ENCODE measurements at places on chromosomes 5 and 9.
A peak's percentile ranks its signal among the peaks of the same experiment; 100 is the strongest.

- DNase-seq, result no peak
These were observed 208.8 kb upstream of the TAS2R1 start for GRCh38 chr5:9838916-9839315.

GRCh38 chr9:1184146-1184545, 134.0 kb downstream of the DMRT2 start:
- no peak for DNase-seq

- DNase-seq, result no peak
These were observed 37.7 kb downstream of the SMIM23 start for GRCh38 chr5:171823269-171823668.

GRCh38 chr5:108727236-108727650, 20.5 kb upstream of the FER start:
- no peak for DNase-seq

DNA sequence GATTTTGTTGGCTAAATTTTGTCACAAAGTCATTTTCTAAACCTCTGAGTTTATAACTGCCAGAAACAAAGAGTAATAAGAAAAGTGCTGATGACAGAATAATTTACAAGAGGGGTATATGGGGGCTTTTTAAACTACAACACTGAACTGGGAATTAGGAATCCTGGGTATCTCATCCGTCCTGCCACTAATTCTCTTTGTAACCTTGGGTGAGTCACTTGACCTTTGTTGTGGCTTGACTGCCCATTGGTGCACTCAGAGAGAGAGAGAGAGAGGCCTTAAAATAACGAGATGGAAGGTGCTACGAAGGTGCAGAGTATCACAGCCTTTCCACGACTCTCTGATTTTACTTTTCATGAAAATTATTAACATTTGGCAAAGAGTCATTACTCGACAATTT, 130.3 kb upstream of the CNTLN start:
- DNase-seq, result no peak

DNA sequence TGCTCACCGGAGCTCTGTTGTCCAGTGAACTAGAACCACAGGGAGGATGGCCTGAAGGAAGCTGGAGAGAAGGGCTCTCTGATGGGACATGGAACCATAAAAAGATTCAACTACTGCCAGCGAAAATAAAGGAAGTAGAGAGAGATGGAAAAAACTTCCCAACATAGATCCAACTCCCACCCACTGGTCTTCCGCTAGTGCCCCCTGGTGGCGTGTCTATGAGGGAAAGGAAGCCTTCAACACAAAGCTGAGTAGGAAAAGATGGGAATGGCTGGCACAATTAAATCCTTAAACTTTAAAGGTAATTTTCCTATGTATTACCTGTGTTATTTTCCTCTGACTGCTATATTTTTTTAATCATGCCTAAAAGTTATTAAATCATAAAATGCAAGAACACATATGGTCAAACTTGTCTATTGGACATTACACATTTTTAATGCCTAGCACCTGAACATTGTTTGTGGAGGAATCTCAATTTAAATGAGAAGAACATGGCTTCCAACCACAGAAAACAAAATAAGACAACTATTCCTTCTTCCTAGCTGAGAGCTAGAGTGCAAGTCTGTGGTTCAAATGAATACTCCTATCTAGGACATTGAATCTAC, 51.5 kb downstream of the CEP120 start:
- peak; percentile 12 for DNase-seq

DNA sequence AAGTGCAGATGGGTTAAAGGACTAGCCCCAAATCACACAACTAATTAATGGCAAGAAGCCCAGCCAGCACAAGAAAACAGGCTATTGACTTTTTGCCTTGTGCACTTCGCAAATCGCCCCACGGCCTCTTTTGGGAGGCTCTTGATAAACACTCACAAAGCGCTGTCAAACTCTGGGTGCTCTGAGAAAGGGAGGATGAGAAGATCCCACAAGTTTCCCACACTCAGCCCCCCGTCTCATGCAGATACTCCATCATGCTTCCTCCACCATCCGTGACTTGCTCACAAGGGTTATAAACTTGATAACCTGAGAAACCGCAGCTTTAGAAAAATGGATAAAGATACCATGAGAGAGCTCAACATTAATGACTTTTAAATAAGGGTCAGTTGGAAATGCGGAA, 219.7 kb downstream of the EBF1 start:
- no peak for DNase-seq

GRCh38 chr9:83707518-83707767, 315 bp downstream of the UBQLN1 start:
- no peak for DNase-seq

DNA sequence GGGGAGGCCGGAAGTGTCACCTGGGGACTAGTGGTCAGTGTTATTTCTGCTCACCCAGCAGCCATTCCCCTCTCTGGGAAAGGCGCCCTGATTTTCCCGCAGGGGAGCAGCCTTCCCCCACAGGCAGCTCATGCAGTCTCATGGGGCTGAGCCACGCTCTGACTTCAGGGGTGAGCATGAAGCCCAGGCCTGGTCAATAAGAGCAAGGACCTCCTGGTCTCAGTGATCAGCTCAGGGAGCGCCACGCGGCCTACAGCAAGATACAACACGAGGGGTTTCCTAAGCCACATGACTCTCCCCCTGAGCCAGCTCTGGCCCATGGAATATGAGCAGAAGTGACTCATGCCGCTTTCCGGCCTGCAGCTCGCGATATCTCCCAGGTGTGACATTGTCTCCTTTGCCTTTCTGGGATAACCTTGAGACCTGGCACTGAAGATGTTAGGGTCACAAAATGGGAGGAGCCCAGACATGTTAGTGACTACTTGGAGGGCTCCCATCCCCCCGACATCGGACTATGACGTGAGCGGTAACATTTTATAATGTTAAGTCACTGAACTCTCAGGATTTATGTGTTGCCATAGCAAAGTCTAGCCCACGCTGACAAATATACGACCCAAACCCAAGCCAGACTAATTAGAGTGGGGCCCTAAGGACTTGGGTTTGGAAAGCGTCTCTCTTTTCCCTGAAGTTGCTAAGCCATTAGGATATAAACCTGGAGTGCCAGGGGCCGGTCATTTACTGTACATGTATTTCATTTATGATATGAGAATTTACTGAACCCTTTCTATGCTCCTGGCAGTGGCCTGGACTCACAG, 46.5 kb upstream of the GFPT2 start:
- no peak for DNase-seq

GRCh38 chr5:14748180-14748900, 83.8 kb downstream of the OTULIN start:
- DNase-seq, result no peak

GRCh38 chr9:77765781-77766259, 117.7 kb upstream of the GNA14 start:
- no peak for DNase-seq

- DNase-seq, result no peak
These were observed 14.6 kb downstream of the KIF4B start for GRCh38 chr5:155027993-155028629.

GRCh38 chr5:86115164-86115563, 502.6 kb upstream of the COX7C start:
- DNase-seq, result no peak

DNA sequence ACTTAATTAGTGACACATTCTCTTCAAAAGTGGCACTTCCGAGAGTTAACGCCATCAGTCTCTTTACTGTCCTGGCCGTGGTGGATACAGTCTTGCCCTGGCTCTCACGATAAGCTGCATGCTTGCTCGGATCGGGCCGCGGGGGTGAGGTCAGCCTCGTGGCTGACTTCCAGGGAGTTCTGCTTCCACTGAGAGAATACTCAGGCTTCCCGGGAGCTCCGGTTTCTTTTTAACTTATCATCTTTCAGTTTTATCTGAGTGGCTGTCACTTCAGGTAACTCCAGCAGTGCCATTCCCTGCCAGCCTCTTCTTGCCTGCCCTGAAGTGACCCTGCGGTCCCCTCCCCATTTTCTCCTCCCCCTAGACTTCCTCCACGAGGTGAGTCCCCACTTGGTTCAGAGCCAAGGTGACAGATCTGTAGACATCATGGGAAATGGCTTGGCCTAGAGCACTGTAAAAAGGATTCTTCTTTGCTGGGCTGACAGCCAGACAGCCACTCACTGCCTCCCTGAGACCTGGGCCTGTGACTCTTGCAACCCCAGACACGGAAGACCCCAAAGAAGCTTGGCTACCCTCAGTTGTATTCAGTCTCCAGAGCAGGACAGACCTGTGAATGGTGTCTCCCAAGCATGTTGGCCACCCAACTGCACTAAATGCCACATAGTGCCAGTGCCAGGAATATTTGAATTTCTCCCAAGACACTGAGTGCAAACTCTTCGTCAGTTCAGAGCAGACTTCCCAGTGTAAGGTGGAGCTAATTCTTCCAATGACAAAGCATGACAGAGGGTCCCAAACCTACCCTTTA, 95.1 kb downstream of the DAPK1 start:
- no peak for DNase-seq

- peak; percentile 72 for DNase-seq
These were observed 18.5 kb downstream of the JADE2 start for GRCh38 chr5:134543820-134544614.

GRCh38 chr9:79672236-79672635, 100.5 kb downstream of the TLE4 start:
- no peak for DNase-seq

GRCh38 chr5:113044776-113045465, 68.3 kb downstream of the DCP2 start:
- DNase-seq, result no peak

DNA sequence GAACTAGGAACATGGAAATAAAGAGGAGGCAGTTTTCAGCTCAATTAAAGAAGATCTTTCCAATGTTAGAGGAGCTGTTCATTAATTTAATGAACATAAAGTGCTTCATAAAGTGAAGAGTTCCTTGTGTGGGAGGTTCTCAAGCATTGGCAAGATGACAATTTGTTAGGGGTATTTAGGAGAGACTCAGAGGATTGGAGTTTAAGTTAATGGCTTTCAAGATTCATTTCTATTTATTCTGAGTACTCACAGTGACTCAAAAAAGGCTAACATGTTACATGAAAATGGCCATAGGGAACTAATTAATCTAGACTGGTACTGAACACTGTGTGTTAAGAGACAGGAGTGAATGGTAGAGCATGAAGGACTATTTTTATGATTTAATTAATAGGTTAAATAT, 55.4 kb upstream of the CDH12 start:
- DNase-seq, result no peak

DNA sequence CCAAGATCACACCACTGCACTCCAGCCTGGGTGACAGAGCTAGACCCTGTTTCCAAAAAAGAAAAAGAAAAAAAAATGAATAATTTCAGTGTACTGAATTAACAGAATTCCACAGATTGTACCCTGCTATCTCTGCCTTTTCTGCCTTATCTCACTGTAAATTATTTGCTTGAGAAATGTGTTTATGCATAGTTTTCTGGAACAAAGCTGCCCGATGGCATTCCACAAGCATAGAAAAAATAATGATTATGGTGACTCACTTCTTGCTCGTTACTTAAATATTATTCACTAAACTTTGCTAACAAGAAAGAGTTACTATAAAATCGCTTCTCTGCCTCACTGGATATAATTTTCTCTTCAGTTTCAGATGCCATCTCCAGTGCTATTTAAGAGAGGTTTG, 88.7 kb upstream of the FAM169A start:
- no peak for DNase-seq

DNA sequence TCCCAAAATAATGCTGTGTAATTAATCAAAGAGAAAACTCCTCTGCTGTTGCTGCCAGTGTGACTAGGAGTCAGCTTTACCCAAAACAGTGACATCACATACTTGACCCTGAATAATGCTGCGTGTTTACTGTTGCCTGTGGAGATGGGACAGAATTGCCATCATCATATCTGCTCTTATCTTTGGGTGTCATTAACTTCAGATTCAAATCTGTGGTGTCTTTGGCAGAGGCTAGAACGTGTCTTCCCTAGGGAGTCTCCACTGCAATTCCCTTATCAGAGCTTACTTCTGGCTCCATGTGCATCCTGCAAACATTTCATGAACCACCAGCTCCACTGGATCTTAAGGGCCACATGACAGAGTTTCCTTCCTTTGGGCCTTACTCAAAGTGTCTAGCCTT, 88.9 kb upstream of the MRPS30 start:
- DNase-seq, result no peak

DNA sequence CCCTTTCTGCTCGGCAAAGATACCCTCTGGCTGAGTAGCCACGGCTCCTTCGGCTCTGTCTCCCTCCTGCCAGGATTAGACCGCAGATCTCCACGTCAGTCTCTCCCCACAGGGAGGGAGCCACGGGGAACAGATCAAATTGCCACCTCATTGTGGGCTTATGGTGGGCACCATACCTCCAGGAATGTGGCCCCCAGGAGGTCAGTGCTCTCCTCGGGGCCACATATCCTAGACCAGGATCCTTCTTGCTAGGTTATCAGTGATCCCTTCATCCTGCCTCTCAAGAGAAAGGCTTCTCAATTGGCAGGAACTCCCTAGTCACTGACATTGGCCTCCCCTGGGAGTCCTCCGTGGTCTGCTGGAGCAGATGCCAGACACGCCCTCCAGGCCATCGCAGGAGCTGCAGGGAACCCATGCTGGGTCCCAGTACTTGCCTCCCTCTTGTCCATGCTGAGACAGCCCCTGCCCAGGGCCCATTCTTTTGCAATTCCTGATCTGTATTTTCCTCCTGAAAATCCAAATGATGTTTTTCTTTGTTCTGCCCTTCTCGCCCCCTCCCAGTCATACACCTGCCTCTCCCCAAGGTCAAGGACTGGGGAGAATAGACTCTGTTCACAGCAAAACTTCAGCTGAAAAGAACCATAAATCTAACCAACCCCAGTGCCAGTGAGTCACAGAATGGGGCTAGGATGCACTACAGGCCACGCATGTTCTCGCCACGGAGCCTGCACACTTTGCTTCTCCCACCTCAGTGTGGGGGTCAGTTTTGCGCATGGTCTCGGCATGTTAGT, 31.6 kb upstream of the ENHO start:
- DNase-seq, result no peak

DNA sequence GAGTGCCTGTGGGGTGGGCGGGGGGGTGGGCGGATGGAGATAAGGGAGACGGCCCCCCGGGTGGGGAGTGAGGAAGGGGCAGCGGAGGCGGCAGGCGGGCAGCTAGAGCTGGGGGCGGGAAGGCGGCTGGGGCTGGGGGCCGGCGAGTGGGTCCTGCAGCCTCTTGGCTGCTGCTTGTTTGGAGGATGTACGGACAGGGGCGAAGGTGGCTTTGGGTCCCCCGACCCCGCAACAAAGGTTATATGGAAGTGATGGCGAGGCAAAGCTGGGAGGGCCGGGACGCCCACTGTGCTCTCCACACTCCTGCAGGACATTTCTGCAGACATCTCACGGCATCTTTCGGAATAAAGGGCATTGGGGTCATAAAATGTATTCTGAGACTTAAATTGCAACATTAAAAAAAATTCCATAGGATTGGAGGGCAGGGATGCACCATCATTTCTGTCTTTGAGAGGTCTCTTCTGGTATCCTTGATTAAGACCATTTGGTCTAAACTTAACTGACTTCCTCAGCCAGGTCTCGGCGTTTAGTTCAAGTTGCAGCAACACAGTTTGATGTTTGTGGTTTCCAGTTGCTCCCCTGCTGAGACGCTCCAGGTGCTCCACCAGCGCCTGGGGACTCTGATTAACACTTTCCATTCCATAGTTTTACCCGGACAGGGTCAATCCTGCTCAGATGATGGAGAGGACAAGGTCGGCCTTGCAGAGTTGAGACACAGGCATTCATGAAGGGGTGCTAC, 101.6 kb upstream of the SSBP2 start:
- DNase-seq, result no peak

DNA sequence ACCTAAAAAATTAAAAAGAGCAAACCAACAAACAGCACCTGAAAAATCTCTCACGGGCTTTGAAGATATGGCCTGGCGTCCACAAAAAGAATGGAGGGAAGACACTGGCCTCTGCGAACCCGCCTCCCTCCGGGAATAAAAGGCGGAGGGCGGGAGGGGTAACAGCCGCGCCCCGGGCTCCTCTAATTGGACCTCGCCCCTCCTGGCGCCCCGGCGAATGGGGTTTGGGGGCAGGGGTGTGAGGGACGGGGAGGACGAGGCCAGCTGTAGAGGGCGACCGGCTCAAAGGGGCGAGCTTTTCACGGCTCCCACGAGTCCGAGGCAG, 753 bp downstream of the FANCC start:
- no peak for DNase-seq
